ENCODE measurements at places on chromosomes 2 and 18.

- no peak overlapping the region for H3K27ac ChIP-seq
- no peak overlapping the region for H3K4me3 ChIP-seq
- DNase-seq: no peak
- H3K4me1 ChIP-seq: no peaks in the 10 kb centered on the region
- no peaks in the 10 kb centered on the region for H3K27me3 ChIP-seq
- H3K36me3 ChIP-seq: no peaks in the 10 kb centered on the region
Measured at GRCh38 chr2:67186326-67186725, 210.8 kb upstream of the ETAA1 start.

GRCh38 chr18:62438402-62438801, 84.4 kb upstream of the ZCCHC2 start:
- no peaks in the 10 kb centered on the region for H3K36me3 ChIP-seq
- DNase-seq: no peak
- no peaks in the 10 kb centered on the region for H3K4me1 ChIP-seq
- H3K27ac ChIP-seq: no peak overlapping the region

DNA sequence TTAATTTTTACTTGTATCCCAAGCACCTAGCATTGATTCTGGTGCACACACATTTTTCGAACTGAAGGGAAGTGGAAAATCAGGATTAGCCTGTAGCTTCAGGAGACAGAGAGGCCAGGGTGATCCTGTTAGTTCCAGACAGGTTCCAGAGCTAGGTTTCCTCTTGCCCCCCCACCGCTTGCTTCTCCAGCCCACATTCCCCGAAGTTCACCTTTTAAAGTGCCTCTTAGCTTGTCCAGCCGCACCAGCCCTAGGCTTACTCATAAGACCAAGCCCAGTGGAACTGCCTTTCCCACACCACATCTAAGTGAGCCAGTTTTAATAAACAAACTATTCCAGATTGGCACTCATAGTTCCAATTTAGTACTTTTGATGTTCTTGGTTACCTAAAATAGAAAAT, 898.6 kb upstream of the KLHL29 start:
- H3K4me3 ChIP-seq: no peak overlapping the region
- no peaks in the 10 kb centered on the region for H3K4me1 ChIP-seq
- no peaks in the 10 kb centered on the region for H3K27me3 ChIP-seq
- no peak for DNase-seq

- no peak overlapping the region for H3K27ac ChIP-seq
- H3K27me3 ChIP-seq: no peaks in the 10 kb centered on the region
- H3K36me3 ChIP-seq: no peaks in the 10 kb centered on the region
- H3K4me1 ChIP-seq: no peaks in the 10 kb centered on the region
- DNase-seq: no peak
- no peak overlapping the region for H3K4me3 ChIP-seq
Measured at GRCh38 chr2:194925742-194926141, 731.3 kb upstream of the SLC39A10 start.

- DNase-seq: no peak
- no peaks in the 10 kb centered on the region for H3K36me3 ChIP-seq
- no peak overlapping the region for H3K4me3 ChIP-seq
- no peaks in the 10 kb centered on the region for H3K27me3 ChIP-seq
- H3K27ac ChIP-seq: no peak overlapping the region
Measured at GRCh38 chr2:143779021-143779420, 649.8 kb downstream of the ARHGAP15 start.
